ENCODE measurements at places on chromosomes 11 and 22.

DNA sequence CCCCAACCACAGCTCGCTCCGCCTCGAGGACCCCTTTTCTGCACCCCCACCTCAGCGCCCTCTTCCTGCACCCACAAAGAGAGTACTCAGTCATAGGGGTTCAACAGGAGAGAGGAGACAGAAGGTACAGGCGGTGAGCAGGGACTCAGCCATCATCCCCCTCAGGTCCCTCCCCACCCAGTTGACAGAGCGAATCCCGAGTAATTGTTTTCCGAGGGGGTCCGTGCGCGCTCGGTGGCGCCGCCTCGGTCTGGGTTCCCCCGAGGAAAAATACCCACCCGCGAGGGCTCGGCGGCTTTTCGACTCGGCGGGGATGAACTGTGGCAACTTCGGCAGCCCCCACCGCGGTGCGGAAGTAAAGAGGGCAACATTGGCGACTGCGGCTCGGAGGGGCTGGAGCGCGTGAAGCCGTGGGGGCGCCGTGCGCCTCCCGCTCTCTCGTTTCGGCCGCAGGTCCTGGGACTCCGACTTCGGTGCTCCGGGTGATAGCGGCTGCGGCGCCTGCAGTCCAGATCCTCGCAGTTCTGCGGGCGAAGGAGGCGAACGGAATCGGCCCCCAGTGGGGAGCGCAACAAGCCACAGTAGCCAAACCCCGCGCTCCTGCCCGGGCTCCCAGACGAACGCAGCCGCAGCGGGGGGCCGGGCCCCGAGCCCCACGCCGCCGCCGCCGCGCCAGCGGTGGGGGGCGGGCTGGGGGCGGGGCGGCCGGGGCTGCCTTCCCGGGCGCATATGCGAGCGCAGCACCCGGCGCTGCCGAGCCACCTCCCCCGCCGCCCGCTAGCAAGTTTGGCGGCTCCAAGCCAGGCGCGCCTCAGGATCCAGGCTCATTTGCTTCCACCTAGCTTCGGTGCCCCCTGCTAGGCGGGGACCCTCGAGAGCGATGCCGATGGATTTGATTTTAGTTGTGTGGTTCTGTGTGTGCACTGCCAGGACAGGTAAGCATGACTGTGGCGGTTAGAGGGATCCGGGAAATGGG, at the start of gene NELL1:
Gene NELL1, plus strand, starts transcription at position 743 of the 976 bp plus-strand sequence.
- DNase-seq = no peak

GRCh38 chr11:134939905-134940304, 527.9 kb upstream of the B3GAT1 start:
- DNase-seq = no peak

- DNase-seq = no peak
These were observed 22.5 kb downstream of the FADS3 start for GRCh38 chr11:61868571-61869428.

DNA sequence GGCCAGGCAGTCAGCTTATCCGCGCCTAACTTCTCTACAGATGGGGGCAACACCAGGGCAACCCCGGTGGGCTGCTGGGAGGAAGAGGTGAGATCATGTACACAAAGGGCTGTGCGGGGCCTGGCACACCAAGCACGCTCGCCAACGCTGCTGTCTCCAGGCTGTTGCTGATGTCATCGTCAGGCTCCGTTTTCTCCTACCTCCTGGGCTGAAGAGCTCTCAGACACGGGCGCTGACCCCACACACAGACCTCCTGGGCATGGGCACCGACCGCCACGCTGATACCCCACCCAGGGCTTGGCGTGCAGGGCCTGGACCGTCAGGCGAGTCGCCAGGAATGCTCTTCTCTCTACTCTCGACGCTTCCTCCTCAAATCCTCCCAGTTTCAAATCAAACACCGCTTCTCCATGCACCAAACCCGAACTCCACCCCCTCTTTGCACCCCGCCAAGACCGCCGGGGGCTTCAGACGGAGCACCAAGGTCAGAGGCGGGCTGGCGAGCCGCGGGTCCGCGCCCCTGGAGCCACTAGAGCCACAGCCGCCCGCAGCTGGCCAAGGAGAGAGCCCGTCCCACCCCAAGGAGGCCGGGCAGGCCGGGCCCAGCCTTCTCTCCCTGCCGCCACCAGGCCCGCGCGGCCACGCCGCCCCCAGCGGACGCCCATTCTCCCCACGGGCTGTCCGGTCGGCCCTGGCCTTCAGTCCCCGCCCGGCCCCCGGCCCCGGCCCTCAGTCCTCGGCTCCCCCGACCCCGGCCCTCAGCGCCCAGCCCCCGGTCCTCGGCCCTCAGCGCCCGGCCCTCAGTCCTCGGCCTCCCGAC, 772 bp downstream of the SBF1 start:
- DNase-seq = no peak

DNA sequence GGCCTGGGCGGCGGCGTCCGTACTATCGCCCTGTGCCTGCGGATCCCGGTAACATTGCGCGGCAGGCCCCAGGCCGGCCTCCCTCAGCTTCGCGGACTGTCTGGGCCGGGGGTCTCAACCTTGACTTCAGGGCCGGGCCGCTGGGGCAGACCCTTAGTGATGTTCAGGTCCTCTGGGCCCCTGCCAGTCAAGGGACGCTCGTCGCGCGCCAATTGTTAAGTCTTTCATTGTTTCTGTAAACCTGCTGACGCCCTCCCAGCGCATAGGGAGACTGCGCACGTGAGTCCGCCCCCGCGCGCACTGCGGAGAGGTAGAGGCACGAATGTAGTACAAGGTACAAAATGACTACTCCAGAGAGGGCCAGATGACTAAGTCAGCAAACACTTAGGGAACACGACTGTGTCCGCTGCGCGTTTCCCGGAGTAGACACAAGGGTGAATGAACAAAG, 451 bp upstream of the HDHD5 start:
- no peak for DNase-seq

DNA sequence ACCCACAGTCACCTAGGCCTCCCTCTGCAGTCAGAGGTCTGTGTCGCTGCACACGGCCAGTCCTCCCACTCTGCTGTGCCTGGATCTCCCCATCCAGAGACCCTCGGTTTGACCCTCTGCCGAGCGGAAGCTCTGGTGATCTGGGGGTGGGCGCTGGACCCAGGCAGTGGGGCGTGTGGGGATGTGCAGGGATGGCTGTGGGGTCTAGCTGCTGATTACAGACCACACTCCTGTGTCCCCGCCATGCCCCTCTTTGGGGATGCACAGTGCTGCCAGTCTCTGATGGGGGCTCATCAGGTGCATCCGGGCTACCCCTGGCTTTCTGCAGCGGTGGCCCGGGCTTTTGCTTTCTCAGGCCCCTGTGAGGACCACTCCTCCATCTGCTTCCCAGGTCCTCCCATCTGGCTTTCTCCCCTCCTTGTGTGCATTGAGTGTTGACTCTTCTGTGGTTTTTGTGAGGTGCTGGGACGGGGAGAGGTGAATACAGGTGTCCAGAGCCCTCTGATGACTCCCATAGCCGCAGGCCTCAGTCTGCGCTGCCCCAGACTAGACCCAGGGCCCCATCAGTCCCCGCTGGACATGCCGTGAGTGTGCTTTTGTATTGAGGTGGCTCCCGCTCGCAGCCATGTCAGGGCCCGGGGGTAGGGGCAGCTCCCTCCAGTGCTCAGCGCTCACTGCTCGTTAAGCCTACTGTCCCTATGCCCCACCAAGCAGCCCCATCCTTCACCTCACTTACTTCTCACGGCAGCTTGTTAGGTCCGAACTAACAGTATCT, 251.6 kb downstream of the TBC1D22A start:
- no peak for DNase-seq

DNA sequence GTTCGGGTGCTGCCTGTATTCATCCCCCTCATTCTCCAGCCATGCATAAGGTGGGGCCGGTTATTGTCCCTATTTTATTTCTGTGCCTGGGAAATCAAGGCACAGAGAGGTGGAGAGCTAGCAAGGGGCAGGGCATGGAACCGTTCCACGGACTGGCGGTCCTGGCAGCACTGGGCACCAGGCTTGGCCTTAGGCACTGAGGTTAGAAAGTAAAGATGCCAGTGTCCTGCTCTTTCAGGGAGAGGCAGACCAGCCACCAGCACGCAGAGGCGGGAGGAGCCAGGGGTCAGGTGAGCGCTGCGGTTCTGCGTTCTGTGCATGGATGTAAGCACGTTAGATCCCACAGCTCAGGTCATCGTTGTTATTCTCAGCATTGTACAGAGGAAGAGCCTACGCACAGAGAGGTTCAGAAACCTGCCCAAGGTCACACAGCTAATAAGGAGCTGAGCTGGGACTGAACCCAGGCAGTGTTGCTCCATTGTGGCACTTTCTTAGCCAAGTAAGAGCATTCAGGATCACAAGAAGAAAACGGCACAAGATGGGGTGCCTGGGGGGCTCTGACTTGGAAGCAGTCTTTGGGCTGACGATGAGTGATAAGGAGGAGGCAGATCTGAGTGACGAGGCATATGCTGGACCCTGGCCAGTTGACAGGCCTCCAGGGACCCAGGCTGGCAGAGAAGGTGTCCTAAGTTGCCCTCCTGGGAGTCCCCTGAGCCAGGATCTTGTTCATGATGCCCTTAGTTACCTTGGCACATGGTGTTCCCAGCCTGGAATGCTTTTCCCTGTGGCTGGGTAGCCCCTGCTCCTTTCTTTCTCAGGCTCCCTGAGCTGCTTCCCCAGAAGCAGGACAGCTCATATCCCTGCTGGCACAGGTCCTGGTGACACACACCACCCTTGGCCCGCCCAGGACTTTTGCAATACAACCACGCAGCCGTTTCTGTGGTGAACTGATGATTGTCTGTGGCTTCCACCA, 41.1 kb downstream of the OSBPL5 start:
- peak; percentile 20 for DNase-seq

DNA sequence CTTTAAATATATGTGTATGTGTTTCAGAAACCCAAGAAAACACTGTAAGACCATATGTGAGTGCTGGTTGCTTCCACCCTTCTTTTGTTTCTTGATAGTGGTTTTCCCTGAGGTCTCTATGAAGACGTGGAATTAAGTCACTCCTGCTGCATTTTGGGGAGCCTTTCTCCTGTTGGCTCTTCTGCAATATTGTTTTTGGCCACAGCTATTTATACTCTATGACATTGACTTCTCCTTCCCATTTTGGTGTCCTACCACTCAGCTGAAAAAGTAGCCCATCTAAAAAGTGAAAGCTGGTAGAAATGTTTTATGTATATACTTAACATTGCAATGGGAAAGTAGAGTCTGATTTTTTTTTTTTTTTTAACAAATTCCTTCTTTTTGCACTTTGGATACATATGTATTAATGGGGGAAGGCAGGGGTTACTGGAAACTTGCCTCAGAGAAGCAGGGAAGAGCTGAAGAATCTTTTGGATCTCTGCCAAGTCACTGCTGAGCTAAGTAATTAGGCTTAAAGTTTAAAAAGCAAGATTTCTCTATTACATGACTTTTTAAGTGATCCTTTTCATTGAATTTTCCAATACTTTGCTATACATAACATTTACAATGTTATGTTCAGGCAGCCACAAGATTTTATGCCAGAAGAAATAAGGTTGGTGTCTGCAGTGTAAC, 1.8 kb downstream of the TTC17 start:
- DNase-seq = no peak

DNA sequence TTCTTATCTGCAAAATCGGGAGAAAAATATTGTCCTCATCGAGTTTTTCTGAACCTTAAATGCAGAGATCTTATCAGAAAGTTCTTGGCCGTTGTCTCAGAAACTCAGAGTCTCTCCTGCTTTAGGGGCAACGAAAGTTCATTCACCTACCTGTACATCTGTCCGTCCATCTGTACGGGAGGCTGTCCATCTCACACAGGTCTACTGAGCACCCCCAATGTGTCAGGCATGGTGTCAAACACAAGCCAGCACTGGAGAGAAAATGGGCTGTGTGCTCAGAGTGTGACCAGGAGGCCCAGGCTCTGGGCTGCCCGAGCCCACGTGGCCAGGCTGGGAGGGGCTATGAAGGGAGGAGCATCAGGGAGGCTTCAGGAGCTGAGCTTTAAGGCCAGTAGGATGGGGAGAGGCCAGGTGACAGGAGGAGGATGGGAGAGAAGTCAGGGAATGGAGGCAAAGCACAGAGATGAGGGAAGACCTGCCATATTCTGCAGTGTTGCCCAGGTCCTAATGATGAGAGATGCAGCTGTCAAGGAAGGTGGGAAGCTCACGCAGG, 62.4 kb upstream of the MYEOV start:
- DNase-seq = no peak

DNA sequence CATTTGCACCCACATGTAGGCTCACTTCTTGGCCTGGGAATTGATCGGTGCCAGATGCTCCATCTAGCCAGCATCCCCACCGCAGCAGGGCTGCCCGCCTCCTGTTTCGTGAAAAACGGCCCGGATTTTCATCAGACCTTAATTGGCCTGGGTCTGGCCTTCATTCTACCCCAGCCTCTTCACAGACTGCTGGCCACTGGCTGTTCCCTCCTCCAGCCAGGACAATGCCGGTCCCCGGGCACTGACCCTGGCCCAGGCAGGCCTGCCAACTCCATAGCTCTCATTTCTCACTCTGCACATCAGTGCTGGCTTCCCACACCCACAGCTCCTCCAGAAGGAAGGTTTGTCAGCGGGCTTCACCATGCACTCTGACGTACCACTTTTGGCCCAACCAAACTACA, 27.9 kb downstream of the TIMP3 start:
- DNase-seq = no peak

GRCh38 chr22:25572708-25573171, 8.3 kb downstream of the GRK3 start:
- DNase-seq = no peak

GRCh38 chr22:20174785-20175596, 24.1 kb upstream of the CCDC188 start:
- no peak for DNase-seq

GRCh38 chr11:117713538-117713991, 83.5 kb downstream of the DSCAML1 start:
- DNase-seq = no peak

DNA sequence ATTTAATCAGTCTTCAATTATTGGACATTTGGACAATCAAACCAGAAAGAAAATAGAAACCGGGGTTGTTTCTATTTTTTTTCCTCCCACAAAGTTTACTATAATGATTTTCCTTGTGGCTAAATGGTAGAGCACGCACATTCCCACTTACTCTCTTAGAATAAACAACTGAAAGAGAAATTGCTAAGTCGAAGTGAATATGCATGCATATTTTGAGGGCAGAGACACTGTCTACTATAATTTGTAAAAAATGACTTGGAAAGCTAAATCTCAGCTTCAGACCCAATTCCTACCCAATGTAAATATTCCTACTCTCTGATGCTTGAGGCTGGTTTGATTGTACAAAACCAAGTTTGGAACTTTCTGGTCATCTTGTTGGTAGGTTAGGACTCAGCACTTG, 66.7 kb upstream of the PAX6 start:
- no peak for DNase-seq

DNA sequence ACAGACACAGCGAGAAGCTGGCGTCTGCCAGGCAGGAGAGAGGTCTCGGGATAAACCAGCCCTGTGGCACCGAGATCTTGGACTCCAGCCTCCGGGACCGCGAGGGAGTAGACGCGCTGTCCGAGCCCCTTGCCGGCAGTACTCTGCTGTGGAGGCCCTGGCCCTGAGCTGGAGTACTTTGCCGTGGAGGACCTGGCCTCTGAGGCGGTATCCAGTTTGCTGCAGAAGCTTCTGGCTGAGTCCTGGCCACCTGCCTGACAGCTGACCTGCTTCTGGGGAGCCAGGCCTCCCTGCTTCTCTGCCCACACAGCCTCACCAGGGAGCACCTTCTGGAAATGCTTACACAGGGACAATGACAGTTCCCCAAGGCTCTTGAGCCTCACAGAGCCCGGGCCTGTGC, 31.6 kb upstream of the CARS1 start:
- DNase-seq = no peak

- no peak for DNase-seq
These were observed 18.8 kb upstream of the CLNS1A start for GRCh38 chr11:77656362-77656761.
